Astrocyte (in vitro differentiated cells and primary cell): ENCODE measurements at places on chromosomes 11 and 22.

DNA sequence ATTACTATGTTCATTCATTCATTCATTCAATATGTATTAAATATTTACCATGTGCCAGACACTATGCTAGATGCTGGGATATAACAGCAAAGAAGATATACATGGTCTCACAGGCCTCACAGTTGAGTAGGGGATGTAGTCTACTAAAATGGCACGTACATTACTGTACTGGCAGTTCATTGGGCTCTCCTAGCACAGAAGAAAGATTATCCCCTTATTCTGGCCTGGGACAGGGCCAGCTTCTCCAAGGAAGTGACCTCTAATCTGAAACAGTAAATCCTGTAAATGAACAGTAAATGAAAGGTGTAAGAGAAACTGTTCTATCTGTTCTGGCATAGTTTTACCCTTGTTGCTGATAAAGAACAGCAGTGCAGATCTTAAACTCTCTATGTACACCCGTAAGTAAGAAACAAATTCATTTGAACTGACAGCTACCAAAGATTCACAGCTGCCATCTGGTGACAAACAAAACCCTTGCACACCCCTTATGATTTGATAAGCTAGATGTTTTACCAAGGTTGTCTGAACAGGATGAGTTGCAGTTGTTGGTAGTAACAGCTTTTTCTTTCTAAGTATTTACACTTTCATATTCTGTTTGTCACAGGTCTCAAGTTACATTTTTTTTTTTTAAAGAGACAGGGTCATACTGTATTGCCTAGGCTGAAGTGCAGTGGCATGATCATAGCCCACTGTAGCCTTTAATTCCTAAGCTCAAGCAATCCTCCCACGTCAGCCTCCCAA is 263.1 kb downstream of the TMEM135 start:
- H3K27me3 ChIP-seq = no peaks in the 10 kb centered on the region
- DNase-seq = no peak
- H3K4me3 ChIP-seq = no peak overlapping the region

GRCh38 chr11:33892906-33893594 is 1.2 kb upstream of the LMO2 start:
- no peak overlapping the region for H3K4me3 ChIP-seq
- no peaks in the 10 kb centered on the region for H3K27me3 ChIP-seq
- no peak overlapping the region for H3K27ac ChIP-seq
- no peak for DNase-seq

- H3K27me3 ChIP-seq = no peaks in the 10 kb centered on the region
- H3K4me1 ChIP-seq = peaks cover 36% of the 10 kb centered on the region
- DNase-seq = peak; percentile 95
- peak overlapping the region; percentile 92 for H3K27ac ChIP-seq
- no peaks in the 10 kb centered on the region for H3K36me3 ChIP-seq
Observed at GRCh38 chr22:38317995-38318715, 922 bp upstream of the CSNK1E start.

DNA sequence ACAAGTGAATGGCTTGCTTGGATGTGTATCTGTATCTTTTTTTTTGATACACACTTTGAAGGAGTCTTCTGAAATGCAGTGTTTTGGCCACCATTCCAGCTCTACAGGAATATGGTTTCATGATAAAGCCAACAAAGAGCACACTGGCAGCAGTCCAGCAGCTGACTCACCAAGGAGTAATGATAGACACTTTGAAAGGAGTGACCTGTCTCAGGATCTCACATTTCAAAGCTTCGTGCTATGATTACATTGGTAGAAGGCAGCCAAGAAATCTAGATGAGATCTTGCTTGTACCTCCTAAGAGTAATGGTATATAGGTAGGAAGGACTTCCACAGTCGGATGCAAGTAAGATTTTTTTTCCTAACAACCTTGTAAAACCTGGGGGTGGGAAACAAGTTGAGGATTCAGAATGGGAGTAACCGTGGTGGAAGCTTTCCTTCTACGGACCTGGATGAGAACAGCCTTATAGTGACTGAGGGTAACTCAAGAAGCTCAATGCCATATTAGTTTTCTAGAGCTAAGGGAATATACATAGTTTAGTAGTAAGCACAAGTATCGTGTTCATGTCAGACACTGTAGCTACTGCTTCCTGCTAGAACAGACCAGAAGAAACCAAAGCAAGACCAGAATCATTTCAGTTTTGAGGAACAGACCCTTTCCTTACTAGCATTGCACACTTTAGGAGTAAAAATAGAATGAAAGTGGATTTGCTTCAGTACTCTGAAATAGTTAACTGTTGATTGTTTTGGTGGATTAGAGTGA is 25.0 kb downstream of the MTMR3 start:
- H3K36me3 ChIP-seq = no peaks in the 10 kb centered on the region
- H3K4me1 ChIP-seq = peaks cover 21% of the 10 kb centered on the region
- H3K27me3 ChIP-seq = no peaks in the 10 kb centered on the region

DNA sequence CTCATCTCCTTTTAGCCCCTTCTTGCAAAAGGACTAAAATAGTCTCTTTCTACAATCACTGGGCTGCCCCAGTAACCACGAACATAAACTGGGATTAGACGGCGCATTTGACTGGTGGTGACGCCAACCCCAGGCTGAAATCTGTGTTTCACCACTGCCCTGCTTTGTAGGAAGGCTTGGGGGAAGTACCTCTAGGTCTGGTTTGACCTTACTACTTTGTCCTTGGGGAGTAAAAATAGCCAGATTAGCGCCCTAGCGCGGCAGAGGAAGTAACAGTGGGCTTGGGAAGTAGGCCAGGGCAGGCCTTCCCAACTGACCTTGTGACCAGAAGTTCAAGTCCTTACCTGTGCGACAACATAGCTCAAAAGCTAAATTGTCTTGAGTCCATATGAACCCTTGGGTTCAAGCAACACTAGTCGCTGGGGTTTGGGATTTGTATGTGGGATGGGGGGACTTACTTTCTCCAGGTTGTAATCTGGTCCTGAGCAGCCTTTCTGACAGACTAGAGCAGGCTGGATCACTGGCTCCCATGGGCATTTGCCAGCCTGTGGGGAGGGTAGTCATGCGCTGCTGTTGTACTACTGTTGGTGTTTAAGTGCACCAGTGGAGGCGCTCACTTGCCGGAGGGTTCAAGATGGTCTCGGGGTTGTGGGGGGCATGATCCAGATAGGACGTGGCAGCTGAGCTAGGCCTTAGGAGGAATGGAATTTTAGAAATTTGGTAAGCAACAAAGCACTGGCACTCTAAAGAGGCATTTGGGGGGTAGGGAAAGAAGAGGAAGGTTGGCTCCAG is 953 bp upstream of the PACS1 start:
- H3K27ac ChIP-seq = peak overlapping the region; percentile 65
- no peaks in the 10 kb centered on the region for H3K27me3 ChIP-seq
- peaks cover 25% of the 10 kb centered on the region for H3K4me1 ChIP-seq
- peaks cover 51% of the 10 kb centered on the region for H3K36me3 ChIP-seq
- peak overlapping the region; percentile 19 for H3K4me3 ChIP-seq
- peak; percentile 53 for DNase-seq

DNA sequence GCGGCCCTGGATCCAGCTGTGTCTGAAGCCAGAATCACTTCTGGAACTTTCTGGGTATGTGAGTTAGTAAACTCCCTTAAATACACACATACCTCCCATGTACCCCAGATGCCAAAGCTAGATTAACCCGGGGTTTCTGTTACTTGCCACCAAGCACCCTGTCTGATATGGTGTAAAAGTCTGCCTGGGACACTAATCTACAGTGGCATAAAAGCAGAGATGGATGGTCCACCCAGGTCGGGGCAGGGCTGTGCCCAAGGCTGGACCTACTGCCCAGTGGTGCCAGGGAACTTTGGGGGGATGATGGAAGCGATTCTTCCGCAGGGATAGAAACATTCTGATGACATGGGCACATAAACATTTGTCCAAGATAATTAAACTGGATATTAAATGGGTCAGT is 12.7 kb downstream of the MRGPRF start:
- no peak for DNase-seq
- no peak overlapping the region for H3K27ac ChIP-seq
- H3K4me3 ChIP-seq = no peak overlapping the region
- H3K4me1 ChIP-seq = peaks cover 12% of the 10 kb centered on the region
- no peaks in the 10 kb centered on the region for H3K36me3 ChIP-seq

DNA sequence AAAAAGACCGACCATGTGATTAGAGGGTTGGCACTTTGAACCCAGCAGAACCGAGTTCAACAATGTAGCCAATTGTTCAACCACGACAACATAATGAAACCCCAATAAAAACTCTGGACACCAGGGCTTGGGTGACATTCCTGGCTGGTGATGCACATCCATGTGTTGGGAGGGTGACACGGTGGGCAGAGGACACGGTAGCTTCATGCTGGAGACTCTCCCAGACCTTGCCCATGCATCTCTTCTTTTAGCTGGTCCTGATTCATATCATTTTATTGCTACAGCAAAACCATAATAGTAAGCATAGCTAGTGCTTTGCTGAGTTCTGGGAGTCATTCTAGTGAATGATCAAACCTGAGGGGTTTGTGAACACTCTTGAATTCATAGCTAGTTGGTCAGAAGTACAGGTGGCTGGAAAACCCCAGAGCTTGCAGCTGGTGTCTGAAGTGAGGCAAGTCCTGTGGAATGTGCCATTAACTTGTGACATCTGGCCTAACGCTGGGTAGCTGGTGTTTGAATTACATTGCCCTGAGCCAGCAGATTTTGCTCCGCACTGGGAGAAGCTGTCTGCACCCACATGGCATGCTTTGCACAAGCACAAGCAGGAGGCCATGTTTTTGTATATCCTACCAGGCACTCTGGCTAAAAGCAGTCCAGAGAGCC is 14.0 kb downstream of the RPUSD4 start:
- H3K27ac ChIP-seq = no peak overlapping the region
- no peaks in the 10 kb centered on the region for H3K4me1 ChIP-seq
- peaks cover 12% of the 10 kb centered on the region for H3K36me3 ChIP-seq
- DNase-seq = peak; percentile 64
- no peak overlapping the region for H3K4me3 ChIP-seq

DNA sequence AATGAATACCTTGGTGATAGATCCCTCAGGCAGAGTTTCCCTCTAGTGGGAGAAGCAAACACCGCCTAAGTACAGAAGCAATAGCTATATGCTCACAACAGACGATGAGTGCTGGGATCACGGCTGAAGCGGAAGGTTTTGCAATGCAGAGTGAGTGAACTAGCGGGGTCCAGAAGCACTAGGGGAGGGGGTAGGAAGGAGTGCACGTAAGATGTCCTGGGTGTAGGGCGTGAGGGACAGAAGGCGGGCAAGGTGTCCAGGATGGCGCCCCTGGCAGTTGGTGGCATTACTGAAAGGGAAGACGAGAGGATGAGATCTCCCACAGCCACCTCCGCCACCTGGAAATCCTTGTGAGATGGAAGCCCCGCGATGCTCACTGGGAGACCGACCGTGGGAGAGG is 81.0 kb downstream of the ETS1 start:
- no peaks in the 10 kb centered on the region for H3K27me3 ChIP-seq
- DNase-seq = no peak
- peak overlapping the region; percentile 91 for H3K27ac ChIP-seq
- no peak overlapping the region for H3K4me3 ChIP-seq
- H3K36me3 ChIP-seq = no peaks in the 10 kb centered on the region

DNA sequence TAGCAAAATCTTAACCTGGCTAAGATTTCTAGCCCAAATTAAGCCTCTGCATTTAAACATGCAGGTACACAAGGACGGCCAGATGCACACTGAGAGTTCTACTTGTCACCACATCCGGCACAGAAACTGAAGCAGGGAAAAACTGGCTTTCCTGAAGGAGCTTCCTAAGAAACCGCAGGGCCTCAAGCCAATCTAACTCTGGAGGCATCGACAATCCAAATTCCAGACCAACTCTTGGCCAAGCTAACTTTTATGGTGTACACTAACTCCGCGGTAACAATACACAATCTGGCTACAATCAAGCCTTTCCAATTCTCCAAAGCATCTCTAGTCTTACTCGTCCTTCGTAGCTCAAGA is 1.2 kb downstream of the MSANTD2 start:
- peak overlapping the region; percentile 86 for H3K4me3 ChIP-seq
- peak overlapping the region; percentile 92 for H3K27ac ChIP-seq
- peaks cover 14% of the 10 kb centered on the region for H3K4me1 ChIP-seq

- H3K27me3 ChIP-seq = no peaks in the 10 kb centered on the region
- no peaks in the 10 kb centered on the region for H3K36me3 ChIP-seq
- H3K4me3 ChIP-seq = no peak overlapping the region
- H3K27ac ChIP-seq = no peak overlapping the region
- peaks cover 15% of the 10 kb centered on the region for H3K4me1 ChIP-seq
Observed at GRCh38 chr11:92388380-92388779, 163.8 kb downstream of the FAT3 start.

- no peak overlapping the region for H3K27ac ChIP-seq
- H3K27me3 ChIP-seq = peaks cover 3% of the 10 kb centered on the region
- no peaks in the 10 kb centered on the region for H3K4me1 ChIP-seq
- no peak for DNase-seq
Observed at GRCh38 chr11:11157185-11157584, 195.9 kb downstream of the CSNK2A3 start.

DNA sequence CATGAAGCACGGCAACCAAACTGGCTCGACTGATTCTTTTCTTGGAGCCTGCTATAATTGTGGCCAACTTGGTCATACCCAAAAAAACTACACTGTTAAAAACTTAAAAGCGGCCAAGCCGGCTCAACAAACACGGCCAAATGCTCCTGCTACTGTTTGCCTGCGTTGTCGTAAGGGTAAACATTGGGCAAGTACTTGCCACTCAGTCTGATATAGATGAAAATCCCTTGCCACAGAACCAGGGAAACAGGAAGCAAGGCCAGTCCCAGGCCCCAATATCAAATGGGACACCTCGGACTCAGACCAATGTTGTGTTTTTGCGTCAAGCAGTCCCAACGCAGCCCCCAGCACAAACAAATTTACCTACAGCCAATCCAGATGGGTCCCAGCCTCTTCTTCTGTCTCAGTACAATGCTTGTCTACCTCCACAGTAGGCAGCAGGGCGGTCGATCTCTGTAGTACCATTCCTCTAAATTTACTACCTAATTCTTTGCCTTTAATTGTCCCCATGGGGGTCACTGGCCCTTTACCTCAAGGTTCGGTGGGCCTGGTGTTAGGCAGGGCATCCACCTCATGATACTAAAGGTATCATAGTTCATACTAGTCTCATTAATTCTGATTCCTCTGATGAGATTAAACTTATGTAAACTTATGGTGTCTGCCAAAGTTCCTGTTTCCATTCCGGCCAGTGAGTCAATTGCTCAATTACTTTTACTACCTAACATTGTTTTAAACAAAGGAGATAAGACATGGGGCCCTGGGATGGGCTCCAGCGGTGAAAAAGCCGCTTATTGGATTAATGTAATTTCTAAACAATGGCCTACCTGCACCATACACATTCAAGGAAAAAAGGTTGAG is 3.7 kb upstream of the COMT start:
- no peak overlapping the region for H3K27ac ChIP-seq
- H3K36me3 ChIP-seq = no peaks in the 10 kb centered on the region
- peaks cover 16% of the 10 kb centered on the region for H3K4me1 ChIP-seq
- peak; percentile 27 for DNase-seq
